Astrocyte of the cerebellum (primary cell): ENCODE measurements at places on chromosomes 2 and 18.

DNA sequence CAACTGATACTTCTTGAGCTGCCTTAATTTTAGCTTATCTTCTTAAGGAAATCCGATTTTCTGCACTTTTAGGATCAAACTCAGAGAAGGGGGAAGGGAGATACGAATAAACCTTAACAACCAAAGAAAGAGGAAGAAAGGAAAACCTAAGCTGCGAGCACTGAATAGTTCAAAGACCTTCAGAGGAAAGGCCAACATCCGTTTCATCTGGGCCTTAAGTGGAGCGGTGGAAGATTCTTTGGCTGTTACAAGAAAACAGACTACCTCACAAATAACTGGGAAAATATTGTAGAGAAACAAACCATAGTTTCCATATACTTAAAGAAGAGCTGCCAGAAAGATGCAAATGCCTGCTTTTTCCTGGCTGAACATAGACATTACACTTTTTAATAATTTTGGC, 43.6 kb downstream of the VIT start:
- DNase-seq = no peak

GRCh38 chr2:71517851-71518250, 64.5 kb downstream of the DYSF start:
- no peak for DNase-seq

DNA sequence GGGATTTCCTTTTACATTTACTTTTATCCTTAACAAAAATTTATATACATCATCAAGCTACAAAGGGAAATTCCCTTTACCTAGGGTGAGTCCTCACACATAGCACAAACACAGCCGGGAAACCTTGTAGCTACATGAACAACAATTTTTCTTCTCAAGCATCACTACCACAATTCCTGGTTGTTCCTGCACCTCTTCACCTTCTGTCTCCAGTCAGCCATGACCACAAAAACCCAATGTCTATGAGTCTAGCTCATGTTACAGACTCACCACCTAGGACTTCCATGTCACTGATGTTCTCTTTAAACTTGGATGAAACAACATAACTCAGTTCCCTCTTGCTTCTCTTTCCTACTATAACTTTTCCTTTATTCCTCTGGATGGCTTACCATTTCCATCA, 460.4 kb downstream of the MBD2 start:
- DNase-seq = no peak

- no peak for DNase-seq
These were observed 76.0 kb upstream of the SALL3 start for GRCh38 chr18:78903436-78904178.

GRCh38 chr18:52200406-52200805, 139.6 kb upstream of the DCC start:
- no peak for DNase-seq

GRCh38 chr2:180707884-180708205, 272.6 kb upstream of the UBE2E3 start:
- peak; percentile 82 for DNase-seq
